ENCODE measurements at places on chromosomes 3 and 15.

GRCh38 chr3:27485866-27486265 is 1.7 kb upstream of the SLC4A7 start:
- no peak for DNase-seq

- no peak for DNase-seq
Measured at GRCh38 chr3:142863010-142863817, 25.7 kb downstream of the PCOLCE2 start.

GRCh38 chr3:14128724-14129123 is 3.9 kb downstream of the TMEM43 start:
- DNase-seq = no peak

DNA sequence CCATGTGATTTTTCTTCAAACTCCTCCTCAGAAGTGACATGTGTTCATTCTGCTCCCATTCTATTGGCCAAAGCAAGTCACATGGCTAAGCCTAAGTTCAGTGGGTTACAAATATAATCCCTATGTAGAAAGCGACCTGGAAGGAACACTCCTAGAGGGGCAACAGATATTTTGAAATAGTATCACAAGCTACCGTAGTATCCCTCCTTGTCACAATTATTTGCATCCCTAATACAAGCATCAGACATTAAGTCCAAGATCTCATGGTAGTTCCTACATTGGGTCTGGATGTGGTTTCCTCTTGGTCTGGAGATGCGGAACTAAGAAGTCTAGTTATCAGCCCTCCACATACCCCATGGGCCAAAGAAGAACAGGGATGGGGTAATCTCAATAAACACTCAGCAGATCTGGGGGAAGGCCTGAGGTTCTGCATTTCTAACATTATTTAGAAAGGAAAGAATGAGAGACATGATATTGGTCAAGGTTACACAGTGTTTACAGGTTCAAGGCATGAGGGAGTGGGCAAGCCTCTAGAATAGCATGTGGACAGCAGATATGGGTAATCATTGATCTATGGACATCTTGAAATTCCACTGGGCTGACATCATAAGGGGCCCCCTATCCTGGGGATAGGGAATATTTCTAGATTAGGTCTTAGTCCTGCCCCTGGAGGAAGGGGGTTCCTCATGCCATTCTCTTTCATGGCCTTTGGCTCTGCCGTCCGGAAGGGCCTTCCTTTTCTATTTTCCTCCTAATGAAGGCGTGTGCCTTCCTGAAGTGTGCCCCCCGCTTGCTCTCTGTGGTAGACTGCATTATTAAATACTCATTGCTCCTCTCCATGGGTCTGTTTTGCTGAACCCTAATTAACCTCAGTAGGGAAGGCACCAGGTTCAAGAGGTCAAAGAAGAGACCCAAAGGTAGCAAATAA is 17.8 kb upstream of the ABHD2 start:
- DNase-seq = no peak

DNA sequence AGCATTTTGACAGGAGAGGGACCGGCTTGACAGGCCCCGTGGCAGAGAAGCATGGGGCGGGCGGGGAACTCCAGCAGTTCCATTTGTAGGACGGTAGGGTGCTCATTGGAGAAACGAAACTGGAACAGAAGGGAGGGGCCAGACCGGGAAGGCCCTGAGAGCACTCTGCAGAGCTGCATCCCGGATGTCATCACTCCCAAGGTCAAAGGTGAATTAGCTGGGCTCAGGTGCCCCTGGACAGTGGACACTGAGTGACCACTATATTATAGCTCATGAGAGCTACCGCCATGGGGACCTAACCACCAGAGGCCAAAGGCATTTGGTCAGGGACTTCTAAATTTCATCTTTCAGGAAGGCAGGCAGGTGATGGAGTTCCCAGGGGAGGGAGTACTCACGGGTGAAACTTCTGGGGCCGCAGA is 7.3 kb downstream of the CSRNP1 start:
- no peak for DNase-seq

DNA sequence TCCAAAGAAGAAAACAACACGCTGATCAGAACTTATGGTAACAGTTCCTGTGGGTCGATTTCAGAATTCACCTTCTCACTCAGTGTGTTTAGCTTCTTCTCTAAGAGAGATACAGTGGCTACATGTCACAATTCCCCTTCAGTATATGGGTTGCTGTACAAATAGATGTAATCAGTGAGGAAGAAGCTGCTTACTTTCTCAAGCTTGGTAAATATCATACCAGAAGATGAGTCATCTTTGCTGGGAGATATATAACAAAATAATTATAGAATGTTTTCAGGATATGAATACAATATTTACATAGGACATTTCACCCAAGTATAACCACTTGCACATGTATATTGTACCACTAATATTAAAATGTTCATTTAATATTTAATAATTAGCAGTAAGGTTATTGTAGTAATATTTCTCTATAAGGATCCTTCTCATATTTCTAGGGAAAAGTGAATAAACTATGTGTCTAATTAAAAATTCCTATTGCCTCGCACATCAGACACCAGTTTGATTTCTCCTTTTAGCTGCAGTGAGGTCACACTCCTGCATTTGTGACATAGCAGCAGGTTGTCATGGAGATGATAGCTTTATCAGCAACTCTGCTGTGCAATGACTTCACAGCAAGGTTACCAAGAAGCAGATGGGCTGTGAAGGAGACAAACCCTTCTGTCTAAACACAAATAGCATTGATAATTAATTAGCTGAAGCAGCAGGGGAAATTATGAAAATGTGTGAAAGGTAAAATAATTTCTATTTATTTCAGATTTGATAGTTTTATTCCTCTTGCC is 211.4 kb downstream of the TUSC7 start:
- DNase-seq = no peak

- no peak for DNase-seq
Measured at GRCh38 chr15:50911001-50911400, 2.5 kb downstream of the AP4E1 start.

DNA sequence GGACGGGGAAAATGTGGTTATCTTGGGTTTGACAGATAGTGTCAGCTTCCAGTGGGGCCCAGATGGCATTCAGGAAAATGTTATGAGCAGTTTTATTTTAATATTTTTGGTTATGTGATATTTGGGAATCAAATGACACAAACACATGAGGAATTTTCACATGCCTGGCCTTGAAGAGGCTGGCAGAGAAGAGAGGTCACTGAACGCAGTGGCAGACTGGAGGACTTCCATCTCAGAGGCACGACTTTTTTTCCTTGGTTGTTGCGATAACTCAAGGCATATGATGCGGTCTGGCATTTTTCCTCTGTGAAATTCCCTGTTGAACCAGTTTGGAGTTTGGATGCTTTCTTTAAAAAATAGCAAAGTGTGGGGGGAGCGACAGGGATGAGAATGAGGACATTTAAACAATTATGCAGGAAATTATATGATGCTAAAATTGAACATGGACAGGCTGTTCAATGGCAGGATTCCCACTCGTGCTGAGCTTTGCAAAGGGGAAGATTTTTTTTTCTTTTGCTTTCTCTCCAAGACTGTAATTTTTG is 36.9 kb upstream of the ARPP21 start:
- no peak for DNase-seq

DNA sequence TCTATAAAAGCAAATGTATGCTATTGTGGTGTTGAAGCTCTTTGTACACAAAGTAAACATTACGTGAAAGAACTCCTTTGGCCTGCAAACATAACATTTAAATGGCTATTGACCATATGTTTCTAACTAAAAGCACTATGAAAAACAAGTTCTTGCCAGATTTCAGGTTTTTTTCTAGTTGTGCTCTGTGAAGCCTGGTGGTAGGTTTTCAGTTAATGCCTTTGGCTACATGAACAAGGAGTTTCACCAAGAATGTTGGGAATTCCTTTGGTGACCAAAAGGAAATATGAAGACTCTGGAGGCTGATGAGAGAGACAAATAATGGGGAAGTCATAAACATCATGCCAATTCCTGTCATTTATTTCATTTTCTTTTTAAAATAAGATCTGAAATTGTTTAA is 66.0 kb downstream of the RBMS3 start:
- no peak for DNase-seq

DNA sequence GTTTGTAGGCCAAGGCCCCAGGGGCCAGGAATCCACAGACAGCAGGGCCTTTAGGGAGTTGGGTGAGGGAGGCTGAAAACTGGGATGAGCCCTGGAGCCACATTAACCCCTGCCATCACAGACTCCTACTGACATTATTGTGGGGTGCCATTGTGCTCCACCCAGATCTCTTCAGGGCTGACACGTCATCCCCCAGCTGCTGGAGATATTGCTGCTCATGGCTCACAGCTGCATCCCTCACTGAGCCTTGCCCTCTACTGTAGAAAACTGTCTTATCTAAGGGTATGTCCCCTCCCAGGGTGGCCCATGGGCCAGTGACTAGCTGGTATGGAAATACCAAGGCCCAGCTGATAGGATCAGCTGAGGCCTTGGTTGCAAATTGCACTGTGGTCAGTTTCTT is 87.3 kb upstream of the PRR23C start:
- no peak for DNase-seq

- DNase-seq = no peak
Measured at GRCh38 chr3:172138792-172139507, 99.6 kb downstream of the FNDC3B start.

- no peak for DNase-seq
Measured at GRCh38 chr3:112382543-112383160, 49.7 kb downstream of the CD200 start.

- DNase-seq = no peak
Measured at GRCh38 chr3:105526360-105527111, 159.8 kb downstream of the ALCAM start.

GRCh38 chr3:40753951-40754350 is 229.2 kb downstream of the ZNF621 start:
- no peak for DNase-seq

DNA sequence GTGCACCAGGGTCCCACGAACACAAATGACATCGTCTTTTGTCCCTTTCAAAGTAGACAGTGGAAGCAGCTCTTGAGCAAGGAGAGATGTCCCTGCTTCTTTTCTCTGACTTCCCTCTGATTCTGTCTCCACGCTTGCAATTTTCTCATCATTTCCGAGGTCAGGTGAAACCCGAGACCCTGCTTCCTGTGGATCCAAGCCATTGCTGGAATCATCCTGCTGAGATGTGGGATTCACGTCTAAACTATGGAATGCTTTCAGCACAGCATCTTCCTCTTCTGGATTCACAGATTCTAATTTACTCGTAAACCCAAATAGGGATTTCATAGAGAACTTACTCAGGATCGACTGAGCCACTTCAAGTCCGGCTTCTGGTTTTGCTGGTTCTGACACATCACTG is 127.1 kb downstream of the FMN1 start:
- DNase-seq = no peak

DNA sequence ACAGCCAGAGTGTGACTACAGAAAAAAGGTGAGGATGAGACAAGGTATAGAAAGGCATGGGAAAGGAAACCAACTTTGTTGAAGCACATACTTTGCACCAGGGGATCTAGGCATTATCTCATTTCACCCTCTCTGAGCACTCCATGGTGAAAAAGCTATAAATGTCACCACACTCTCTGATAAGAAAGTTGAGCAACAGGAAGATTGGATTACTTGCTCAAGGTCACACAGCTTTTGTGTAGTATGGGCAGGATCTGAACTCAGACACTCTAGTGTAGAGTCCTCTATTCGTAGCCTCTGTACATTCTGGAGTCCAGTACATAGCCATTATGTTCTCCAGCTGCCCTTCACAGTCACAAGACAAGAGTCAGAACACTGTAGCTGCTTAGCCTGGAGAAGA is 163.4 kb upstream of the SEMA6D start:
- no peak for DNase-seq

GRCh38 chr3:111741181-111741580 is 117.9 kb upstream of the PHLDB2 start:
- no peak for DNase-seq

DNA sequence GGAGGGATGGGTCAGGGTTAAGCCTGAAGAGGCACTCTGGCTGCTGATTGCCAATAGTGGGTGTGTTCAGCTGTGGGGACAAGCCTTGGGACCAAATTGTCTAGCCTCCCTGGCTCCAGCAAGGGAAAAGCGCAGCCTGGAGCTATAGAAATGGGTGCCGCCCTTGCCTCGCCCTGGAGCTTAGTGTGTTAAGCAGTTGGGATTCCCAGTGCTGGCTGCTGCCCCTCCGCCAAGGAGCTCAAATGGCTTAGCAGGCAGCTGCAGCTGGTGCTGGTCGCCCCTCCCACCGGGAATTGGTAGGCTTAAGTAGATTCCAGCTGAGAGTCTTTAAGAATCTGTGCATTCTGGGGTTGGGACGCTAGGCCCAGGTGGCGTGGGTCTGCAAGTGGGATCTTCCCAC is 662.9 kb upstream of the TBL1XR1 start:
- no peak for DNase-seq

DNA sequence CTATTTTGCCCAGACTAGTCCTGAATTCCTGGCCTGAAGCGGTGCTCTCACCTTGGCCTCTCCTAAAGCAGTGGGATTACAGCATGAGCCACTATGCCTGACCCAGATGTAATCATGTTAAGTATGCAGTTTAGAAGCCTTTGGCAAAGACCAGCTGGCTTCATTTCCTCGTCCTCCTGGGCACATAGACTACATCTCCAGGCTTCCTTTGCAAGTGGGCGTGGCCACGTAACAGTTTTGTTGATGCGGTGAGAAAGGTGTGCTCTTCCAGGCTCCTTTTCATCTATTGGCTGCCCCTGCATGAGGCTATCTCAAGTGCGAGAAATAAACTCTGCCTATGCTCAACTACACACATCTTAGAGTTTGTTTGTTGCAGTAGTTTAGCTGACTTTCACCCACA is 13.0 kb downstream of the SV2B start:
- DNase-seq = no peak

- DNase-seq = no peak
Measured at GRCh38 chr3:45968706-45969105, 25.4 kb downstream of the CXCR6 start.

GRCh38 chr15:101135532-101136166 is 116.2 kb downstream of the CHSY1 start:
- DNase-seq = no peak

DNA sequence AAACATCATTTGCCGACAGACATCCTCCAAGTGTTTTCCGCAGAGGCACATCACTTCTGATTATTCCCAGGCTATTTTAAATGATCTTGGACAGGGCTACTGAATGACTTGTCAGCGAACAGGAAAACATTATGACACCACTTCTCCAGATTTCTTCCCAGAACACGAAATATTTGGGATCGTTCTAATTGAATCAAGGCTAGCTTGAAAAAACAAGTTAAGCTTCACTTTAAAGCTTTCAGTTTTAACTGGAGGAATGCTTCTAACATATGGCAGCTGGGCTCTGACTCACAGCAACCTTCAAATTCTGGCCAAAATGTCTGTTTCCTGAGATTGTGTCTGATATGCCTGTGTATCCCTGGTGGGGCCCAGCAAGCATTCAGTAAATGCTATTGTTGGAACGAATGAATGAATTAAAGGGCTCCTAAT is 127.0 kb upstream of the ICE2 start:
- DNase-seq = no peak

GRCh38 chr3:14460342-14461005 is 58.1 kb downstream of the SLC6A6 start:
- DNase-seq = no peak

DNA sequence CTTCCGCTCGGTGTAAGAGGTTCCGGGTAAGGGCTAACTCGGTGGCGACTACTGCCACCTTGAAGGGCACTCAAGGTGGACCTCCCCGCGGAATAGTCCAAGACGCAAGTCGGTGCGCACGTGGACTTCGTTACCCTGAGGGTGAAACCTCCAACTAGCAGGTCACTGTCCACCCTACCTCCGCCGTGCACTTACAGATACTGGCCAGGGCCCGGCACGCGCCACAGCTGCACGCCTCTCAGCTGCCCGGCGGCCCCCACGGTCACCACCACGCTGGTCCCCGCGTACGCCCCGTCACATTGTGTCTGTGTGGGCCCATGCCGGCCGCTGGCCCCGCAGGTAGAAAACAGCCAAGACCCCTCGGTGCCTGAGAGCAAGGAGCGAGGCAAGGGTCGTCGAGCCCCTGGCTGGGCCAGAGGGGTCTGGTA is 1.1 kb downstream of the LTK start:
- DNase-seq = no peak

- no peak for DNase-seq
Measured at GRCh38 chr3:74344865-74345440, 269.5 kb downstream of the CNTN3 start.

All from stimulated activated CD8-positive, alpha-beta memory T cell treated with anti-CD3 and anti-CD28 coated beads, Interleukin-2, amount 100 ng/mL, for 1 hour (primary cell).